HFFc6 (cell line): ENCODE measurements at places on chromosomes 3 and 15. TPM values are rescaled to one million over a fixed set of nuclear protein-coding genes. Genes with fewer than 3 reads are reported as not detected.

Gene TEX264
- 40.0 to 56.4 TPM (median 54.6 TPM) in 3 replicates for total RNA-seq

Gene PHLDB2
- 38.4 to 53.0 TPM (median 50.8 TPM) in 3 replicates for total RNA-seq

Gene SLCO2A1
- total RNA-seq: 0.48 TPM in 1 of 3 replicates, not detected in the others

DNA sequence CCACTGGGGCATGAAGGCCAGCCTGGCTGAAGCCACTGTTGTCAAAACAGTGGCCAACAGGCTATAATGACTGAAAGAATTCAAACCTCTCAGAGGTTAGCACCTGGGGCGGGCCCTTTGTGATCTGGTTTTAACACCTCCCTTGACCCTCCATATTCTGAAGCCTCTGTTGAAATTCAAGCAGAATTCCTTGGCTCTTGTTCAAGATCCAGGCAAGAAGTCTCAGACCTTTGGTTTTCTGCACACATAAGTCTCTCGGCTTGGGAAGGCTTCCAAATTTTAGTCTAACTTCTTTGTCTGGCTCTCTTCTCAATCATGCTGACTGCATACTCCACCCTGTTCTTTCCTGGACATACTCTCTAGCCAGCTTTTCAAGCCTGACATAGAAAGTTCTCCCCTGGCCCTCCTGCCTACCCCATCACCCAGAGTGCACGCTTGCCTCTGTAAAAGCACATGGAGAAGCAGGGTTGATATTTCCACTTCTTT lies 144.5 kb downstream of the PDZRN3 start:
- H3K4me1 ChIP-seq: peaks cover 32% of the 10 kb centered on the region
- H3K4me3 ChIP-seq: no peak overlapping the region
- H3K27me3 ChIP-seq: no peaks in the 10 kb centered on the region; the same call in 1 of the 2 replicates
- no peak for DNase-seq
- peaks cover 4% of the 10 kb centered on the region; the same call in 1 of the 2 replicates for H3K36me3 ChIP-seq
- no peak overlapping the region for H3K27ac ChIP-seq

DNA sequence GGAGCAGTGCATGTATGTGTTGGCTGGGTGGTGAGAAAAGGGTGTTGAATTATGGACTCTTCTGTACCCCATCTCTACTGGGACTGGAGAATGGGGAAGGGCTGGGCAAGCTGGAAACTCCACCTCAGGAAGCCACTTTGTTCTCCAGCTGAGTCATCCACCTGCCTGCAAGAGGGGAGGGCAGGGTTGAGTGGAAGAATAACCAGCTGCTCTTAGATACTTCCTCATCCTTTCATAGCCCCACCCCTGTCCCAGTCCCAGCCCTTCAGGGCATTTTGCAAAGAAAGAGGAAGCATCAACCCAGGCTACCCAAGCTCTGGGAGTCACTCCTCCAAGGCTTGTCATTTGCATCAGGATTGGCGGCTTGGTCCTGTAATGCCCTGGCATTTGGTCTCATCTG lies 33.1 kb downstream of the RAB11A start:
- H3K27ac ChIP-seq: no peak overlapping the region; the same call in 1 of the 2 replicates
- H3K4me1 ChIP-seq: peaks cover 28% of the 10 kb centered on the region
- H3K4me3 ChIP-seq: no peak overlapping the region
- DNase-seq: no peak
- H3K36me3 ChIP-seq: peaks cover 35% of the 10 kb centered on the region

DNA sequence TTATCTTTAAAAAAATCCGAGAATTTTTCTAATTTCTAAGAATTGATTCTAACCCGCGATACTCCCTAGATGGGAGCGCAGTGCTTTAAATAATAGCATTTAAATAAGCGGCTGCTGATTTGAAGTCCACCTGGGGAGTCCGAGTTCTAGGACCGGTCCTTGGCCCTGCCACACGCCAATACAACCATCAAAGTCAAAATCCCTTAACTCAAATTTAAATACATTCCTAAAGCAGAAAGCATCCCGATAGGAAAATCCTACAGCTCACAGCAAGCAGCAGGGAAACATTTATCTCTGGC lies 508 bp upstream of the ECT2 start:
- DNase-seq: no peak
- H3K4me3 ChIP-seq: peak overlapping the region; percentile 90
- peaks cover 77% of the 10 kb centered on the region for H3K4me1 ChIP-seq
- H3K27ac ChIP-seq: peak overlapping the region; percentile 96
- peaks cover 25% of the 10 kb centered on the region for H3K36me3 ChIP-seq

GRCh38 chr3:62135741-62136140 lies 237.6 kb downstream of the FEZF2 start:
- H3K36me3 ChIP-seq: peaks cover 5% of the 10 kb centered on the region; the same call in 1 of the 2 replicates
- DNase-seq: no peak
- H3K27me3 ChIP-seq: no peaks in the 10 kb centered on the region; the same call in 1 of the 2 replicates
